ENCODE measurements at places on chromosomes 4 and X.
A peak's percentile ranks its signal among the peaks of the same experiment; 100 is the strongest.

DNA sequence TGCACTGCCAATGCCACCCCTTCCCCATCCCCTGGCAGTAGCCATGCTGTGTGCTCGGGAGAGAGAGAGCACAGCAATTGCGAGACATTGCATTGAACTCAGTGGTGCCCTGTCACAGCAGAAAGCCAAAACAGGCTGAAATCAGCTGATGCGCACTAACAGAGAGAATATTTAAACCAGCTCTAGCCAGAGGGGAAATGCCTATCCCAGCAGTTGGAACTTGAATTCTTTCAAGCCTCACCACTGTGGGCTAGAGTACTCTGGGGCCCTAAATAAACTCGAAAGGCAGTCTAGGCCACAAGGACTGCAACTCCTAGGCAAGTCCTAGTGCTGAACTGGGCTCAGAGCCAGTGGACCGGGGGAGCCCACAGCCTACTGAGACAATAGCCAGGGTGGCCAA lies 17.7 kb upstream of the RP2 start:
- no peak for DNase-seq

DNA sequence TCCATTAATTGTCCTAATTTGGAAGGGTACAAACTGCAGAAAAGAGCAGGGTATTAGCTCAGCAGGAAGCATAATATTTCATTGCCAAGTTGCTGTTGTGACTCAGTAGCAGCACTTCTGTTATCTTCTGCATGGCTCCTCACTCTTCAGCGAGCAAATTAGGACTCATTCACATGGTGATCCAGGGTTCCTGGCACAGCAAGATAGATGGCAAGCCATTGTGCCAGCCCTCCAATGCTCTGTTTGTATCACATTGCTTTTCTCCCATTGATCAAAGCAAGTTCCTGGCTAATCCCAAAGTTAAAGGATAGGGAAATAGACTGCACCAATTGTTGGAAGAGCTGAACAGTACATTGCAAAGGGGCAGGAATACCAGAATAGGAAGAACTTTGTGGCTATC lies 382.5 kb upstream of the ATOH1 start:
- no peak for DNase-seq

DNA sequence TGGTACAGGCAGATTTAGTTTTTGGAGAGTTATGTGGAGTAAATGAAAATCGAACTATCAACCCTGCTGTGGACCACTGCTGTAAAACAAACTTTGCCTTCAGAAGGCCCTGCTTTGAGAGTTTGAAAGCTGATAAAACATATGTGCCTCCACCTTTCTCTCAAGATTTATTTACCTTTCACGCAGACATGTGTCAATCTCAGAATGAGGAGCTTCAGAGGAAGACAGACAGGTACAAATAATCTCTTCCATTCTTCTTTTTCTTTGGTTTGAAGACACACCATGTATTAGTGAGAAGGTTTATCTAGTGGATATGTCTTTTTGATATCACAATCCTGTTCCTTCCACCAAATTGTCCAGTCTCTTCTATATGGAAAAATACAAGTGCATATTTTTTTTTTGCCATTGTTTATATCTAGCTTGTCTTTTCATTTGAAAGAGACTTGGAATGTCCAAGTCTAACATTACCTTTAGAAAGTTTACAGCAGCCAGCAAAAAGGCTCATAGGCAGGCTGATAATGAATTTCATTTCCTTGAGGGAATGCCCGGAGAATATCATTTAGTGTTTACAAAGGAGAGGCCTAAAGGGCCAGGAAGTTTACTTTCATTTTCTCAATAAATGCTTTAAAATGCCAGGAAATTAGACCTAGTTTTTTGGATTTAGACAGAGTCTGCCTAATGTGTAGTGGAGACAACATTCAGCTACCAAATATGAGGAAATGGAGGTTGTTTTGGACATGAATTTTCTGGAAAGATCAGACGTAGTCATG lies 18.6 kb downstream of the AFM start:
- DNase-seq, result no peak

- DNase-seq, result no peak
These were observed 351.0 kb upstream of the NR3C2 start for GRCh38 chr4:148793221-148793620.

DNA sequence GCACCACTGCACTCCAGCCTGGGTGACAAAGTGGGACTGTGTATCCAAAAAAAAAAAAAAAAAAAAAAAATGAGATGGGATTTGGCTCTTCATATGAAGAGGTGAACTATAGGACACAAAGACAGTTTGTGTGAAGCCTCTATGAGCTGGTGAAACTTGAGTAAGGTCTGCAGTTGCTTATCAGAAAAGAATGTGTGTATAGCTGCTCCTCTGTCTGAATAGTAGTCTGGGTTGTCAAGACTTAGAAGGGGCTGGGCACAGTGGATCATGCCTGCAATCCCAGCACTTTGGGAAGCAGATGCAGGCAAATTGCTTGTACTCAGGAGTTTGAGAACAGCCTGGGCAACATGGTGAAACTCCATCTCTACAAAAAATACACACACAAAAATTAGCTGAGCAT lies 82.8 kb downstream of the ARSF start:
- DNase-seq, result no peak

GRCh38 chr4:118282692-118283091 lies 70.1 kb downstream of the PRSS12 start:
- no peak for DNase-seq

- DNase-seq, result no peak
These were observed 75.2 kb downstream of the PSAPL1 start for GRCh38 chr4:7359400-7360062.

DNA sequence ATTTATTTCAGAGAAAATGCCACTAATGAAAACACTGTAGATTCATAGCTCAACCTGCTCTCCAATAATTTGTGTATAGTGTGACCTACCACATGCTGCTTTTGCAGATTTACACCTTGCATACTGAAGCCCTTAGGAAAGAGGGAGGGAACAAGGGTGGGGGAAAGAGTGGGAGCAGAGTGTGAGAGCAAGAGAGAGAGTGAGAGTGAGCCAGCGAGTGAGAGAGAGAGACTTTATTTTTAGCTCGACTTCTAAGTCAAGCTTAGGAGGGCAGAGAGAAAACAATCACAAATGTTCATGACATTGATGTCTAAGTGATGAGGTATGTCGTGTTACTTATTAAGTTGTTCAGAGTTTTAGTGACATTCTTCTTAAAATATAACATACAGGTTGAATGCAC lies 112.5 kb upstream of the HAND2 start:
- no peak for DNase-seq

DNA sequence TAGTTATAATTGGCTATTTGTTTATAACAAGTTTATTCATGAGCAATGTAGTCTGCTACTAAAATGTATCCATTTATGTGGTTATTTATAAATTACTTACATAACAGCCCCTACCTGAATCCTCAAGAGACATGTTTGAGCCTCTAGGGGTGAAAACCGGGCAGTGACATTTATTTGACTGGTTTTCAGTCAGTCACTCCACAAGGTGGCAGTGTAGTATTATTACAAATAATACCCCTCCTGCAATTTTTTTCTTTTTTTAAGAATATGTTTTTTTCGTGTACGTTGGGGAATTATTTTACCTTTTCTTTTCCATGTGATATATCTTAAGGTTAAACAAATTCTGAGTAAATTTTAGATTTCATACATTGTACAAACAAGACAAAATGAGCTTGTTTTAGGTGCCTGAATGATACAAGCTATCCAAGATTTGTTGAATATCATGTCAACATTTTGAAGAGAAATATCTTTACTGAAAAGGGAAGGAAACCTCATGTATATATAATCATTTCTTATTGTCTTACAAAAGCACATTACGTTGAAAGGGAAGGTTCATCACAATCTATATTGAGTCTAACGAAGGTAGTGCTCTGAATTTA lies 598.7 kb upstream of the TECRL start:
- DNase-seq, result peak; percentile 45

GRCh38 chrX:40434947-40435346 lies 145.8 kb upstream of the ATP6AP2 start:
- peak; percentile 53 for DNase-seq

GRCh38 chr4:105944540-105944939 lies 49.3 kb downstream of the NPNT start:
- no peak for DNase-seq

DNA sequence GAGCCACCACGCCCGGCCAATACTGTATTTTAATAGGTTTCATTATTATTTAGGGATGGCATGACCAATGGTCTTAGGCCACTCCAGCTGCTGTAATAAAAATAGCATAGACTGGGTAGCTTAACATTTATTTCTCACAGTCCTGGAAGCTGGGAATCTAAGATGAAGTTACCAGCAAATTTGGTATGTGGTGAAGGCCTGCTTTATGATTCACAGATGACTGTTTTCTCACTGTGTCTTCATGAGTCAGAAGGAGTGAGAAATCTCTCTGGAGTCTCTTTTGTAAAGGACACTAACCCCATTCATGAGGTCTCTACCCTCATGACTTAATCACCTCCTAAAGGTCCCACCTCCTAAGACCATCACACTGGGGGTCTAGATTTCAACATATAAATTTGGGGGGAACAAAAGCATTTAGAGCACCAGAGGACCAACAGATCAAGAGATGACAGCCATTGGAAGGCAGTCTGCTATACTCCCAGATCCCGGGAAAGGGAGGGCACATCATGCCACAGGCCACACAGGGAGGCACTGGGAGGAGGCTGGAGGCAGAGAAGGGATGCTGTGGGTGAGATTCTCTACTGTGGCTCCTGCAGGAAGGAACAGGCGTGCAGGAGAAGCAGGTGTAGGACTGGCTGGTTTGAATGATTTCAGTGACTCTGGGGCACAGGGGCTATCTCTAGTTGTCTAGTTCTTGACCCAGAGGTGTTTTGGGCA lies 335.8 kb upstream of the SFRP2 start:
- no peak for DNase-seq

DNA sequence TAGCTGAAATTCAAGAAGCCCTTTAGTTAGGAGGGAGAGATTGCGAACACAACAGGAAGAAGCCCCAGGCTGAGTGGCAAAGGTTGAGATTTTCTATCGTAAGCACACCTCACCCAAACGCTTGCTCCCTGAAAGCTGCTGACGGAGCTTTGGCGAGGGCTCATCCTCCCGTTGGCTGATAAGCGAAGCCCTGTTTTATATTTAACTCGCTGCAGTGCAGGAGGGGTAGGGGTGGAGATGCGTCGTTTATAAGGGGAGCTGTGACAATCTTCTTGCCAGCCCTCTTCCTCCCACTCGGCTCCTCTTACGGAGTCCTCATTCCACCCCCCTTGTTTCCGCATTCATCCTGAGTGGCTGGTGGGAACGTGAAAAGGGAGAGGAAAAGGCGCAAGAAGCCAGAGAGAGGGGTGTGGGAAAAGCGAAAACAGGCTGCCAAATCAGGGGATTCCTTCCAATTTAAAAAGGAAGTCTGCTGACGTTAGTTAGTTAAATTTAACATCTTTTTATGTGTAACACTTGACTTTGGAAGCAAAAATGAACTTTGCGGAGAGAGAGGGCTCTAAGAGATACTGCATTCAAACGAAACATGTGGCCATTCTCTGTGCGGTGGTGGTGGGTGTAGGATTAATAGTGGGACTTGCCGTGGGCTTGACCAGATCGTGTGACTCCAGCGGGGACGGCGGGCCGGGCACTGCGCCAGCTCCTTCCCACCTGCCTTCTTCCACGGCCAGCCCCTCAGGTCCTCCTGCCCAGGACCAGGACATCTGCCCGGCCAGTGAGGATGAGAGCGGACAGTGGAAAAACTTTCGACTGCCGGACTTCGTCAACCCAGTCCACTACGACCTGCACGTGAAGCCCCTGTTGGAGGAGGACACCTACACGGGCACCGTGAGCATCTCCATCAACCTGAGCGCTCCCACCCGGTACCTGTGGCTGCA lies at the start of gene ENPEP:
TSS of gene ENPEP (plus strand) at position 275 of the 938 bp plus-strand sequence. CDS start at position 535, 260 bp downstream.
- no peak for DNase-seq

DNA sequence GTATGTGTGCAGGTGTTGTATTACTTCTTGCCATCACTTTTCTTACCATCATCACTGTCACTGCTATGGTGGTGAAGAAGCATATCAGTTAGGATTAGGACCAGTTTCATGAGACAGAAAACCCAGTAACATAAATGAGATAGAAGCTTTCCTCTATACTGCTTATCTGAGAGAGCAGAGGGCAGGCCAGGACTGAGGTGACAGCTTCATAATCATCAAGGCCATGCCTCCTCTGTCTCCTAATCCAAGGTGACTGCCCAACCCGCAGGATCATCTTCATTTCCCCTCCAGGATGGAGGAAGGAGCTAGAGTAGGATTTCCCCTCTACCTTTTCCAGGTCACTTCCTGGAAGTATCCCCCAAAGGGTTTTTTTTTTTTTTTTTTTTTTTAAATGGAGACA lies 35.4 kb downstream of the TMEM131L start:
- DNase-seq, result no peak

DNA sequence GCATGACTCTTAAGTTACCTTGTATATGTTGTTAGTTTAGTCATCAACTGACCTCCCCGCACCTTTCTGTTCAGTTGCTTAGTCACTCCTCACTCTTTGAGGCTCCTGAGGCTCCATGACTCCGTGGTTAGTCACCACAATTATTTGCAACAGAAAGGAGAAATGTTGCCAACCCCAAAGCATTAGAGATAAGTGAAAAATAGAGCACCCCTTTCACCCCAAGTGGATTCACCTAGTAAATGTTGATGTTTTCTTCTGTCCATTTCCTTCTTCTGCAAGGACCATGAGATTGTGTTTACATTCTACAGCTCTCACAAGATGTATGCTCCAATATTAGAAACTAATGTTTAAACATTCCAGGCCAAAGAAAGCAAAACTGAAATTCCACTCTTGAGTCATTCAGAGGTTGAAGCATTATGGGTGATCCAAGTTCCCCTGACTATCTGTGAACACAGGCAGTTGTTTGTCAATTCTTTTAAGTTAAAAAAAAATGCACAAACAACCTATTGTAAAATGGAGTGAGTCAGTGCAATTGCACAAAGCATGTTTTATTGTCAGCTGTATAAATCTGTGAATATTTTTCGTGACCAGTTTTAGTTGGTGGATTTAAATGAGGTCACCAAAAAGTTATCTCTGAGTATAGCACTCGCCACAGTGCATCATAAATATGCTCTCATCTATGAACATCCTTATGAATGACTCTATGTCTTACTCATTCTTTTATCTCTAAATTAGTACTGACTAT lies 552.4 kb upstream of the MAGEB2 start:
- DNase-seq, result no peak

DNA sequence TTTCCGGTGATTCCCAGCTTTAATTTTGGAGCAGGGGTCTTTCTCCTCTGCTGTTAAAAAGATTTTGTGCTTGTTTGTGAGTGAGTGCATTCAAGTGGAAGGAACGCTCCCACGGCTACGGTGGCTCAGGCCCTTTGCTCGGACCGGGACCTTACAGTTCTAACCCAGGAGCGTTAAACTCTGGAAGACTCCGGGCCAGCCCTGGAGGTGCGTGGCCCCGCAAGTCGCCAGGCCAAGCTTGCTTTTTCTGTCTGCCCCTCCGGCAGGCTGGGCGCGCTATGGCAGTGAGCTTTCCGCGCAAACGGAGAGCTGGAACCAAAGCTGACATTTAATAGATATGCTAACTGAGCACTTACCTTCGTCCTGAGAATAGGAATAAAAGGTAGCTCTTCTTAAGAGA lies 18.3 kb upstream of the PITX2 start:
- DNase-seq, result no peak

- DNase-seq, result no peak
These were observed 53.8 kb downstream of the SYNPO2 start for GRCh38 chr4:118942465-118942864.

GRCh38 chrX:31223817-31224216 lies 152.0 kb upstream of the FTHL17 start:
- no peak for DNase-seq

GRCh38 chr4:138241281-138242075 lies 671 bp downstream of the SLC7A11 start:
- peak; percentile 8 for DNase-seq

Measured in HEK293T (cell line).